Stimulated activated CD4-positive, alpha-beta T cell treated with anti-CD3 and anti-CD28 coated beads, TNF-alpha, amount 100 ng/mL, for 24 hours (primary cell): ENCODE measurements at places on chromosomes 7 and 10.

DNA sequence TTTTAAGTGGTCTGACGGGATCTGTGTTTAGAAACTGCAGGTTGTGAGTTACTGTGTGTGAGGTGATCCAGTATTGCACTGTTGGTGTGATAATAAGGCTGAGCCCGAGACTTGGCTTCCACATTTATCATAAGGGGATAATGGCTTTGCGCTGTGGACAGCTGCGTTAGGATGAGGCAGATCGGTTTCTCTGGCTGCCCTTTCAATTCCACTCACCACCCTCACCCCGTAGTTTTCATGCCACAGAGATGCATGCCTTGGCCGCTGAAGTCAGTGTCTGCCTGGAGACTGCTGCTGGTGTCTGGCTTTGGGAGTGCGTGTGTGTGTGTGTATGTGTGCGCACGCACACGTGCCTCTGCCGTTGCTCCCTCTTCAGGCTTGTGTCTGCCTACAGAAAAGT lies 273.0 kb downstream of the CCDC3 start:
- DNase-seq = no peak

- DNase-seq = no peak
Measured at GRCh38 chr10:48358162-48358561, 51.7 kb downstream of the MAPK8 start.

GRCh38 chr7:127692200-127692599 lies 40.2 kb downstream of the SND1 start:
- no peak for DNase-seq

- no peak for DNase-seq
Measured at GRCh38 chr10:113469796-113470195, 83.1 kb upstream of the HABP2 start.

DNA sequence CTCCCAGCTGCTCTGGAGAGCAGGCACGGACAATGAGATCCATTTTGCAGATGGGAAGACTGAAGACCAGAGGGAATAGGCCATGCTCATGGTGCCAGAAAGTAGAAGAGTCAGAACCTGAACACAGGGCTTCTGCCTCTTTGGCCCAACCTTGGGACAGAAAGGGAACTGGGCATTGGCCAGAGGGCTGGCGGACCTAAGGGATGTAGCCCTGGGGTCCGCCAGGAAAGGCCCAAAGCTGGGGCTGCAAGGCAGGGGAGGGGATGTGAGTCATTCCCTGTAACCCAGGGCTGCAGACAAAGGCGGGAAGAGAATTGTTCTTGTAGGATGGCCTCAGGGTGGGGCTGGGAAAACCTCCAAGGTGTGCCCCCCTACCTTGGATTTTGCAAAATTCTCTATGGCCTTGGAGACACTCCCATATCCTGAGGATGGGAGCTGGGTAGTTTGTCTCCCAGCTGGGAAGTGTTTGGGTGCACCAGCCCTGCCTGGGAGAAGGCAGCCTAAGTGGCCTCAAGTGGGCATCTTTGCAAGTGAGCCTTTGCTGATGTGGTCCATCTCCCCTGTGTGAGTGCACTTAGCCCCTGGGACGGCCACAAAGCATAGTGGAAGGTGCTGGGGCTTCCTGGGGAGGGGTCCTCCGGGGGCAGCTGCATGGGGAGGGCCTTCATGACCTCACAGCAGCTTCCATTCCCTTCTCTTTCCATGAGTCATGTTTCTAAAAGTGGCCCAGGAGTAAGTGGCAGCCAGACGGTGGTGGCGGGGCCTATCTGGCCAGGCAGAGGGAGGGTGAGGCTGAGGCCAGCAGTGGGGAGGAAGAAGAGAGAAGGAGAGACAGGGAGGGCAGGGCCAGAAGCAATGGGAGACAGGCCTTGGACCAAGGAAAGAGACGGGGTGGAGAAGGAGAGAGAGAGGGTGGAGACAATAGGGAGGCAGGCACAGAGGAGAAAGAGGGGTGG lies 9.2 kb downstream of the AQP1 start:
- DNase-seq = no peak

GRCh38 chr10:106519376-106520030 lies 645.0 kb downstream of the SORCS1 start:
- DNase-seq = no peak

DNA sequence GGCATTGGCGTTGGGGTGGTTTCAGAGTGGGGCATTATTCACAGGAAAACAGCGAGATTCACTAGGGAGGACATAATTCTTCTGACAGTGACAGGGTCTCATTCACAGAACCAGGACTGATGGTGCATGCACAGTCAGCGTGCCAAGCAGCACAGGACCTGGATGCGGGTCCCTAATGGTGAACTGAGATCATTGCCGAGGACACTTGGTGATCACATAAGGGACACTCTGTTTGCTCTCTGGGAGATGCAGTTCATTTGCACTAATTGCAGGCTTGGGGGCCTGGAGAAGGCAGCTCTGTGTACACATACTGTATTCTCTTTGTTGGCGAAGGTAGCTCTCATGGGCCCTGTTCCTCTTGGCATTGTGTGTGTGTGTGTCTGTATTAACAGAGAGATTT lies 716.1 kb downstream of the PHTF2 start:
- DNase-seq = no peak

DNA sequence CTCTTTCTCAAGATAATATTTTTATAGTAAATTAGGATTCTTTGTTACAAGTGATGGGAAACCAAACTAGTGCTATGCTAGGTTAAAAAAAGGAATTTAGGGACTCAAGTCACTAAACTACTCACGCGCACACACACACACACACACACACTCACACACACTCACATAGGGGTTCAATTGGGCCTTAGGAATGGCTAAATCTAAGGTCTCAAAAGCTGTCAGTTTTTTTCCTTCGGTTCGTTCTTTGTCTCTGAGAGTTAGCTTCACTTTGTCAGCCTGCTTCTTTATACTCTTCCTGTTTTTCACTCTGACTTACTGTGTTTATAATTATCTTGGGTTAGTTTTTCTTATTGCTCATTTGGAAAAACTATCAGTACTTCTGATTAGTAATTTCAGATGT lies 138.9 kb downstream of the ADK start:
- no peak for DNase-seq

DNA sequence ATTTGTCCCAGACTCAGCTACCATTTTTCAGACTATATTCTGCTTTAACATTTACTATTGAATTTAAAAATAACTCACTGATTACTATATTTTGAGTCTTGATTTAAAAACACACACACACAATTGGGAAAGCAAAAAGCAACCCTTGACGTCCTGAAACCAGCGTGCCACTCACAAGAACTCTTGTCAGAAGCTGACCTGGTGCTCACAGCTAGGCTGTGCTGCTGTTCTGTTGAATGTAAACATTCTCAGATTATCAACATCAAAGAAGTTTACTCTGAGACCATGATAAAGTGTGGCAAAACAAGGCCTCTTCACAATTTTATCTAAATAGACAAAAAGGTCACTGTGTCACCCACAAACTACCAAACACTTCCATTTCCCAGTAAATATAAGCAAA lies 62.6 kb upstream of the CACNA2D1 start:
- no peak for DNase-seq

GRCh38 chr7:106485031-106485551 lies 175.9 kb downstream of the CCDC71L start:
- DNase-seq = no peak

DNA sequence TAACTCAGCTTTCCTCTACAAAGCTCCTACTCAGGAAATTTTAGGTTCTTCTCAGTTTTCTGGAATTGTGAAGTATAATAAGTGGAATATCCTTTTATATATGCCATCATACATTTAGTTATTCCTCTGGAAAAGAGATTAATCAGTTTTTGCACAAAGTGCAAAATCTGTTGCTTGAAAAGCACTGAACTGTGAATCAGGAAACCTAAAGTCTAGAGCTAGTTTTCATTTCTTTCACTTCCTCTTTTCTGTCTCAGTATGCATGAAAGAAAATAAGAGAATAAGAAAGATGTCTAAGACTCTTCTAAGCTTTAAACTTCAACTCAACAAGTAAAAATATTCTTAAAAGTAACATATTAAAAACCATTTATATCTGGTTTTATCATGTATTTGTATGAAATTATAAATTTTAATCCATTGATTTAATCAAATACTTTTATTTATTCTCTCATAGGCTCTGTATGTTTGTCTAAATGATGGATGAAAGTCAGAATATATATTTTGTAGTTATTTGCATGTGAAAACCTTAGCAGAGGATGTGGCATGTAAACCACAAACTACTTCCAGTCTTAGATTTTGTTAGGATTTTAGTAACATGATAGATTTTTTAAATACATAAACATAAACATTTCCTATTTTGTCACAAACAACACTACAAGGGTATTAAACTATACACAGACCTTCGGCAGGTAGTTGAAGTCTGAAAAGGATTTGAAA lies 1073.0 kb downstream of the XPNPEP1 start:
- no peak for DNase-seq

DNA sequence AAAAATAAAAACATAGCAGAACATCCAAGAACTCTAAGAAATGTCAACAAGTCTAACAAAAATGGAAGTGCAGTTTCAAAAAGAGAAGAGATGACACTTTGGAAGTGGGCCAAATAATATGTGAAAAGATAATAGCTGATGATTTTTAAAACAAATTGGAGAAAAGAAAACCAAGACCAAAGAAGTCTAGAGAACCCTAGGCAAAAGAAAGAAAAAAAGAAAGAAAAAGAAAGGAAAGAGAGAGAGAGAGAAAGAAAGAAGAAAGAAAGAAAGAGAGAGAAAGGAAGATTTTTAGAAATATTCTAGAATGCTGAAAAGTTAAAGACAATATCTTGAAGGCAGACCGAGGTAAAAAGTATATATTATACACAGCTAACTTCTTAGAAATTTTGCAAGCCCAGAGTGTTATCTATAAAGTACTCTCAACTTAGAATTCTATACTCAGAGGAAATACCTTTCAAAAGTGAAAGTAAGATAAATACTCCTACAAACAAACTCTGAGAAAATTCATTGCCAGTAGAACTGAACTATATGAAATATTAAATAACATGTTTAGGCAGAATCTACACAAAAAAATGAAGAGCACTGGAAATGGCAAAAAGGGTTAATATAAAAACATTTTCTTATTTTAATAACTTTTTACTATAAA lies 138.7 kb upstream of the SMIM30 start:
- DNase-seq = no peak

- no peak for DNase-seq
Measured at GRCh38 chr10:24731942-24732341, 8.3 kb upstream of the ARHGAP21 start.

- DNase-seq = no peak
Measured at GRCh38 chr7:80957226-80957777, 38.5 kb upstream of the SEMA3C start.

GRCh38 chr10:7231509-7232414 lies 179.1 kb downstream of the SFMBT2 start:
- no peak for DNase-seq

GRCh38 chr7:89623018-89623672 lies 531.1 kb upstream of the STEAP1 start:
- no peak for DNase-seq

- DNase-seq = no peak
Measured at GRCh38 chr10:93073539-93074146, at the start of gene CYP26A1. TSS of gene CYP26A1 (plus strand) at chr10:93073893. CDS start at chr10:93073935, 42 bp downstream.

DNA sequence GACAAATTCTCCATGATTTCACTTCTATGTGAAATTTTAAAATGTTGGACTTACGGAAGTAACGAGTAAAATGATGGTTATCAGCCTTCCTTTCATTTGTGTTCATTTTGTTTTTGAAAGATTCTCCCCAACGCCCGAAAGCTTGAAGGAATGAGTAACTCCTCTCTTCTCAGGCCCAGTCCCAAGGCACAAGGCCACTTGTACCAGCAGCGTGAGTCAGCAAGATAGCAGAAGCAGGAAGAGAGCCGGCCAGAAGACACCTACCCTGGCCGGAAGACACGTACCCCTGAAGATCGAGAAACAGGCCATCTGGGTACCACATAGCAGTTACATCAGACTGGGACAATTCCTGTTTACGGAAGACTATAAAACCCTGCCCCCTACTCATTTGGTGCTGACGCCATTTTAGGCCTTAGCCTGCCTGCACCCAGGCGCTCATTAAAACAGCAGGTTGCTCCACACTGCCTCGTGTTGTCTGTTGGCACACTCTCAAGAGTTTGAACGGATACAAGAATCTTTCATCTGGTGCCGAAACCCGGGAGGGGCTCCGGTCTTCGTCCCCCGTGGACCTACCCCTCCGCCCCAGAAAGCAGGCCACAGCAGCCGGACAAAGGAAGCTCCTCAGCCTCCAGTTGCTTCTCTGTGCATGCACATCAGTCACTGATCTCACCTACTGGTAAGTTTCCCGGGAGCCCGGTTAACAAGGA lies 60.4 kb downstream of the LRRC17 start:
- no peak for DNase-seq

- no peak for DNase-seq
Measured at GRCh38 chr7:4733936-4734528, 41.4 kb upstream of the AP5Z1 start.

- no peak for DNase-seq
Measured at GRCh38 chr7:75984130-75985008, 10.0 kb downstream of the TMEM120A start.
